Panc1 (cell line): ENCODE measurements at places on chromosomes 3 and 15. TPM values are rescaled to one million over a fixed set of nuclear protein-coding genes. Genes with fewer than 3 reads are reported as not detected.
A peak's percentile ranks its signal among the peaks of the same experiment; 100 is the strongest.

GRCh38 chr3:142625153-142625440, 28.9 kb downstream of the PLS1 start:
- no peak overlapping the region for H3K27ac ChIP-seq
- no peaks in the 10 kb centered on the region for H3K36me3 ChIP-seq
- no peaks in the 10 kb centered on the region for H3K4me1 ChIP-seq

- H3K27ac ChIP-seq, result no peak overlapping the region
- H3K4me1 ChIP-seq, result no peaks in the 10 kb centered on the region
- DNase-seq, result no peak
- H3K27me3 ChIP-seq, result no peaks in the 10 kb centered on the region
- H3K4me3 ChIP-seq, result no peak overlapping the region
- H3K36me3 ChIP-seq, result no peaks in the 10 kb centered on the region
These were observed 27.4 kb downstream of the SCG5 start for GRCh38 chr15:32668942-32669341.

DNA sequence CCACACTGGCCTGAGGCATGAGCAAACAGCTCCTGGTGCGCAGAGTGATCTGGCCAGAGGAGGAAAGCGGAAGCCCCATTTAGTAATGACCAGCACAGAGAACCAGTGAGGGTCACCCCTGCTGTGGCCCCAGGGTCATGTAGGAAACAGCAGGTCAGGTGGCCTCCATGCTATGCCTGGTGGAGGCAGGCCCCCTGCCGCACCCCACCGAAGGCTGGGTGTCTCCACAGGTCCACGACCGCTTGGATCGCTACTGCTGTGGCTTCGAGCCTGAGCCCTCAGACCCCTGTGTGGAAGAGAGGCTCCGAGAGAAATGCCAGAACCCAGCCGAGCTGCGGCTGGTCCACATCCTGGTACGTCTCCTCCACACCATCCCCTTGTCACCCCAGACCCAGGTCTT, 52.6 kb downstream of the POMGNT2 start:
- H3K4me1 ChIP-seq, result no peaks in the 10 kb centered on the region
- H3K27me3 ChIP-seq, result no peaks in the 10 kb centered on the region
- H3K36me3 ChIP-seq, result no peaks in the 10 kb centered on the region
- no peak overlapping the region for H3K27ac ChIP-seq
- DNase-seq, result no peak

DNA sequence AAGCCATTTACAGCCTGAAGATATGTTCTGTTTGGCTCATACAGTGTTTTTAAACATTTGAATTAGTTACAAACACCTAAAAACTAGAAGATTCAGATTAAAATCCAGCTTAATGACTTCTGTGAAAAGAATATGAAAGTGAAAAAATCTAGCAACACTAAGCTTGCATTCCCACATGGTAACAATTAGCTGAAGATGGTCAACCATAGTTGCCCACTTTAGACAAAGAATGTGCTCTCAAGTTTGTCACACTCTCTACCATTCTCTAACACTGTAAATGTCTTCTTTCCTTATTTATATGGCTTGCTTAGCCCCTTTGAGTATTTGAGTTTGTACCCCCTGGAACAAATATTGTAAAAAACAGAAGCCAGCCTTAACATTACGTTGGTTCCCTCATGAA, 32.7 kb downstream of the HDGFL3 start:
- no peak overlapping the region for H3K4me3 ChIP-seq
- no peak overlapping the region for H3K27ac ChIP-seq
- no peak for DNase-seq
- H3K36me3 ChIP-seq, result no peaks in the 10 kb centered on the region
- no peaks in the 10 kb centered on the region for H3K4me1 ChIP-seq

DNA sequence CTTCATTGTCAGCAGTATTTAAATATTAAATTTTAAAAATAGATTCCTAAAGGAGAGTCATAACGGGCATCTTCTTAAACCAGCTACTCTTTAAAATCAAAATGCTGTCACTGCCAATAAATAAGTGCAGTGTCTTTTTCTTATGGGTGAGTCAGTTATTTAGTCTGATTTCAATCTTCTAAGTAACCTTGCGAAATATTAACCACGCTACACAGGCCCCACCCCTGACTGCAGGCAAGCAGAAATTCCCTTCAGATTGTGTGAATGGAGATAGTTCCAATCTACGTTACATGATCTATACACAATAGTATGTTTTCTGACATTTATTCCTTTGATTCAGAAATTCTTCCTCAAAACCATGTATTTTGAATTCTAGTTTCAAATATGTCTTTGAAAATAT, 141.5 kb downstream of the GADL1 start:
- no peak for DNase-seq
- no peaks in the 10 kb centered on the region for H3K36me3 ChIP-seq
- H3K4me1 ChIP-seq, result peaks cover under 1% of the 10 kb centered on the region; the same call in 1 of the 2 replicates

- H3K4me3 ChIP-seq, result no peak overlapping the region
- no peaks in the 10 kb centered on the region for H3K36me3 ChIP-seq
- no peaks in the 10 kb centered on the region for H3K27me3 ChIP-seq
- no peak overlapping the region for H3K27ac ChIP-seq
- H3K4me1 ChIP-seq, result peaks cover 4% of the 10 kb centered on the region; the same call in 1 of the 2 replicates
- no peak for DNase-seq
These were observed 8.4 kb downstream of the UPK1B start for GRCh38 chr3:119181765-119182164.

GRCh38 chr3:127391436-127392155, 103.8 kb upstream of the PRR20G start:
- H3K27ac ChIP-seq, result no peak overlapping the region
- no peaks in the 10 kb centered on the region for H3K36me3 ChIP-seq
- no peaks in the 10 kb centered on the region for H3K4me1 ChIP-seq
- no peak for DNase-seq

DNA sequence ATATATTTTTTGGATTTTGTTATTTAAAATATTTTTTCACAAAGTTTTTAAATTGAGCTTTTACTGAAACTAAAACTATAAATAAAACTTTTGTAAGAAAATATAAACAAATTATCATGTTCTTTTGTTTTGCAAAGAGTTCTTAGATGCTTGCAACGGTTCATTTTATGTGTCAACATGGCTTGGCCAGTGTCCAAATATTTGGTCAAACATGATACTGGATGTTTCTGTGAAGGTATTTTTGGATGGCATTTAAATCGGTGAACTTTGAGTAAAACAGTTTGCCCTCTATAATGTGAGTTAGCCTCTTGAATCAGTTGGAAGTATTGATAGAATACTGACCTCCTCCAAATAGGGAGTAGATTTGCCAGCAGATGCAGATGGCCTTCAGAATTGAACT, 612.6 kb upstream of the NECTIN3 start:
- H3K36me3 ChIP-seq, result no peaks in the 10 kb centered on the region
- no peak for DNase-seq
- no peak overlapping the region for H3K27ac ChIP-seq

DNA sequence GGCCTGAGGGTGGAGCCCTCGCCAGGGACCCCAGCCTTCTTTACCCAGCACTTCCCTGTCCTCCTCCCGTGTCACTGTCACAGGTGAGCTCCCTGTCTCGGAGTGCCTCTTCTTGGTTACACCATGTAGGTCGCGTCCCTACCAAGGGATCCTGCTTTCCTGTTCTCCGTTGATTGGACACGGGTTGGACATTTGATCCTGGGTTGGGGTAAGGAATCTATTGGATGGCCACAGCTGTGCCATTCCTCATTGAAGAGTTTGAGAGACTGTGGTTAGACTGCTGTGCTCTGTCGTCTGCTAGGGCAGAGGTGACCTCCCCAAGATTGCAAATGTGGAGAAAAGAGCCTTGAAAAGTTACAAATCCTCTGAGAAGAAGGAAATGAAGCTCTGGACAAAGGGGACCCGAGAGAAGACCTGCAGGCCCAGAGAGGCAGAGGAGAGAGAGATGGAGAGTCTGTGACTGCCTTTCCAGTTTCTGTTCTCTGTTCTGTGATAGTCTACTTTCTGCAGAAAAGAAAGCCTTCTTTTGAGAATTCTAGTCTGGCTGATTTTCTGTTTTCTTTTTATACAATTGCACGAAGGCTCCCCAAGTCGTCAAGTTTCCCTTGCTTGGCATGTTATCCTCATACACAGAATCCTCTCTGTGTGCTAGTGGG, 325.7 kb upstream of the RGMA start:
- H3K27me3 ChIP-seq, result no peaks in the 10 kb centered on the region; the same call in 1 of the 2 replicates
- no peak for DNase-seq
- no peak overlapping the region for H3K27ac ChIP-seq
- H3K4me1 ChIP-seq, result no peaks in the 10 kb centered on the region

DNA sequence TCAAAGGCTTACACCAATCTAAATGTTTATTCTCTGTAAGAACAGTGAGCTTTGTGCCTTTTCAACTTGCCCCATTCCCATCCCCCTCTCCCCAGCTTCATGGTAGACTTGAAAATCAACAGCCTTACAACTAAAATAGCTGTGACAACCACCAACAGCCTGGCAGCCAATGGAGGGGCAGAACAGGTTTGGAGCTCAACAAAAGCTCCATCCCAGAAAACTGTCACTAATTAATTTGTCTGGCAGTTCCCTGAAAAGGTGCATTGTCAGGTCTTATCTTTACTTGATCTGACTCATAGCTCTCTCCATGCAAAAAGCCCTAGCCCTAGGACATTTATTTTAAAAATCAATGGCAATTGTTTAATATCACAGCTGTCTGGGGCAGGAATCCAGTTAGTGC, 22.6 kb downstream of the MTHFS start:
- no peak overlapping the region for H3K4me3 ChIP-seq
- H3K36me3 ChIP-seq, result peaks cover 2% of the 10 kb centered on the region; the same call in 1 of the 2 replicates
- no peak overlapping the region for H3K27ac ChIP-seq

GRCh38 chr3:27507515-27508266, 23.5 kb upstream of the SLC4A7 start:
- peaks cover 33% of the 10 kb centered on the region for H3K4me1 ChIP-seq
- DNase-seq, result no peak
- no peak overlapping the region for H3K4me3 ChIP-seq
- no peaks in the 10 kb centered on the region for H3K27me3 ChIP-seq
- H3K27ac ChIP-seq, result peak overlapping the region; percentile 88
- H3K36me3 ChIP-seq, result no peaks in the 10 kb centered on the region

GRCh38 chr15:51263116-51263515, 75.3 kb downstream of the CYP19A1 start:
- H3K36me3 ChIP-seq, result no peaks in the 10 kb centered on the region
- H3K27ac ChIP-seq, result no peak overlapping the region

GRCh38 chr15:95739131-95739530, 591.4 kb upstream of the NR2F2 start:
- no peak for DNase-seq
- no peaks in the 10 kb centered on the region for H3K36me3 ChIP-seq
- no peak overlapping the region for H3K4me3 ChIP-seq
- H3K27me3 ChIP-seq, result no peaks in the 10 kb centered on the region
- H3K4me1 ChIP-seq, result no peaks in the 10 kb centered on the region

DNA sequence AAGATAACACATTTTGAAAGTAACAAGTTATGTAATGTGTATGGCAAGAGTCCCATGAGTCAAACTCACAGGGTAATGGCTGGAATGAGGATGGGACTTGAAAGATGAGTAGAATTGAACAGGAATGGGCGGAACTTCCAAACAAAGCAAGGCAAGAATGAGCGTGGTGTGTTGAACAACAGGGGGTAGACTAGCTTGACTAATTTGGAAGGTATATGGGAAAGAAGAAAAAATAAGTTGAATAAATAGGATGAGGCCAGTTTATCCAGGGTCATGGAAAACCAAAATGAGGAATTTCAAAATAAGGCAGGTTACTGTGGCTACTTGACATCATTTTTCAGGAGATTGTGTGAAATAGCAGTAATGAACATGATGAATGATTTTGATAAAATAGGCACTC, 2.5 kb upstream of the DPH6 start:
- peaks cover 9% of the 10 kb centered on the region for H3K4me1 ChIP-seq
- no peak overlapping the region for H3K27ac ChIP-seq
- H3K36me3 ChIP-seq, result no peaks in the 10 kb centered on the region; the same call in 1 of the 2 replicates

- H3K4me3 ChIP-seq, result no peak overlapping the region
- no peaks in the 10 kb centered on the region; the same call in 1 of the 2 replicates for H3K4me1 ChIP-seq
- no peak overlapping the region for H3K27ac ChIP-seq
- no peaks in the 10 kb centered on the region for H3K27me3 ChIP-seq
These were observed 107.8 kb downstream of the ZIC4 start for GRCh38 chr3:147298511-147298982.

DNA sequence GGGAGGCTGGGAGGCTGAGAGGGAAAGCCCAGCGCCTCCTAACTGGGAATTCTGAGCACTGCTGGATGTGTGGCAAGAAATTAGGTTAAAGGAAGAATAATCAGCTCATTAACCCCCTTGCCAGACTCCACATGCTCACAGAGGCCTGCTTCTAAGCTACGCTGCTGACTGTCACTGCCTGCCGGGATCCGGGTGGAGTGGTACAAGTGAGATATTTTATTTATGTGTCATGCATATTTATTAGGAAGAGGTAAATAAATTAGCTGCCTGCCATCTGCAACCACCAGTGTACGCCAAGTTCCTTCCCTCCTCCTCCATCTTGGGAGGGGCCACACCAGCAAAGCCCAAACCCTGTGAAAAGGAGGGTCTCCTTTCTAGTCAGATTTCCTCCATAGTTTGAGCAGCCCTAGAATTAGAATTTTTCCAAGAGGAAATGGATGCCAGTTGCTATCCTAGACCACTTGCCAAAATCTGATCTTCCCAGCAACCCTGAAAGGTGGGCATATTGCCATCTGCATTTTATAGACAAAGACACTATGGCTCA, 43.5 kb upstream of the GRIP2 start:
- H3K27me3 ChIP-seq, result no peaks in the 10 kb centered on the region
- 0 out of 2 replicates have a peak overlapping the region, but pooled peaks have one; percentile 24 for H3K27ac ChIP-seq
- peaks cover 46% of the 10 kb centered on the region for H3K4me1 ChIP-seq
- H3K4me3 ChIP-seq, result no peak overlapping the region
- no peaks in the 10 kb centered on the region for H3K36me3 ChIP-seq

DNA sequence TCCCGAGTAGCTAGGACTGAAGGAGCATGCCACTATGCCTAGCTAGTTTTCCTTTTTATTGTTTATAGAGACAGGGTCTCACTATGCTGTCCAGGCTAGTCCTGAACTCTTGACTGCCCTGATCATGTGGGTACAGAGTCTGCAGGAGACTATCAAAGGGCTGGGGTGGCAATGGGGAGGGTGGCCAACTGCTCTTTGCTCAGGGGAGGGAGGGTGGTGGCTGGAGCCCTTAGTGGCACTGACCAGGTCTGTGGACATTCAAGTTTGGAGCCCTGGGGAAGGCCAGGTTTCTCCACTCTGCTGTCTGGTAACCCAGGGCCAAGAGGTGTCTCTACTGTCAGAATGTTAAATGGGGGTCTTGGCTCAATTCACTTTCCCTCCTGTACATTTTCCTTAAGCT, 122.0 kb downstream of the SEC22A start:
- no peak overlapping the region for H3K27ac ChIP-seq
- H3K36me3 ChIP-seq, result no peaks in the 10 kb centered on the region
- H3K4me3 ChIP-seq, result no peak overlapping the region
- DNase-seq, result no peak
- H3K27me3 ChIP-seq, result 0 out of 2 replicates have a peak, but pooled peaks cover 2% of the 10 kb centered on the region

The TMCO5A gene
- not detected for total RNA-seq

The CNOT10 gene
- 26.1 TPM for total RNA-seq

The LRRIQ4 gene
- total RNA-seq, result not detected

The GOLGA8T gene
- total RNA-seq, result not detected

The ROBO2 gene
- total RNA-seq, result 1.3 TPM

The SH3GL3 gene
- not detected for total RNA-seq
